Naive thymus-derived CD4-positive, alpha-beta T cell (primary cell): ENCODE measurements at places on chromosomes 7 and 10. TPM values are rescaled to one million over a fixed set of nuclear protein-coding genes. Genes with fewer than 3 reads are reported as not detected.

DNA sequence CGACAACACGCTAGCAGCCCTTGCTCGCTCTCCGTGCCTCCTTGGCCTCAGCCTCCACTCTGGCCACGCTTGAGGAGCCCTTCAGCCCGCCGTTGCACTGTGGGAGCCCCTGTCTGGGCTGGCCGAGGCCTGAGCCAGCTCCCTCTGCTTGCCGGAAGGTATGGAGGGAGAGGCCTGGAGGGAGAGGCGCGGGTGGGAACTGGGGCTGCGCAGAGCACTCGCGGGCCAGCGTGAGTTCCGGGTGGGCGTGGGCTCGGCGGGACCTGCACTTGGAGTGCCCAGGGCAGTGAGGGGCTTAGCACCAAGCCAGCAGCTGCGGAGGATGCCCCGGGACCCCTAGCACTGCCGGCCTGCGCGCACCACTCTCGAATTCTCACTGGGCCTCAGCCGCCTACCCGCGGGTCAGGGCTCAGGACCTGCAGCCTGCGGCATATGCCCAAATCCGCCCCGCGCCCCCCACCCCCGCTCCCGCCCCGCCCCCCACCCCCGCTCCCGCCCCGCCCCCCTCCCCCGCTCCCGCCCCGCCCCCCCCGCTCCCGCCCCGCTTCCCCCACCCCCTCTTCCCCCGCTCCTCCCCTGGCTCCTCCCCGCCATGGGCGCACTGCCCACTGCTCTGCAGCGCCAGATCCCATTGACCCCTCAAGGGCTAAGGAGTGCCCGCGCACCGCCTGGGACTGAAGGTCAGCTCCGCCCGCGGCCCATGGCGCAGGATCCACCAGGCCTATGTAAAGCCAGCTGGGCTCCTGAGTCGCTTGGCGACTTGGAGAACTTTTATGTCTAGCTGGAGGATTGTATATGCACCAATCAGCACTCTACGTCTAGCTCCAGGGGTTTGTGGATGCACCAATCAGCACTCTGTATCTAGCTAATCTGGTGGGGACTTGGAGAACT is 15.9 kb upstream of the ACBD5 start:
- no peak overlapping the region for H3K27ac ChIP-seq
- H3K4me1 ChIP-seq = peaks cover 20% of the 10 kb centered on the region
- H3K4me3 ChIP-seq = peak overlapping the region; percentile 22
- peaks cover 4% of the 10 kb centered on the region for H3K27me3 ChIP-seq
- H3K36me3 ChIP-seq = no peaks in the 10 kb centered on the region

The TAS2R60 gene
- not detected in 2 replicates for total RNA-seq

GRCh38 chr7:54781134-54781920 is 22.3 kb upstream of the SEC61G start:
- H3K4me3 ChIP-seq = no peak overlapping the region
- DNase-seq = no peak
- no peaks in the 10 kb centered on the region for H3K4me1 ChIP-seq
- H3K36me3 ChIP-seq = no peaks in the 10 kb centered on the region
- H3K27me3 ChIP-seq = no peaks in the 10 kb centered on the region
- no peak overlapping the region for H3K27ac ChIP-seq

The DHX32 gene
- 9.3 TPM for total RNA-seq

- no peak for DNase-seq
- H3K27me3 ChIP-seq = no peaks in the 10 kb centered on the region
- H3K4me3 ChIP-seq = no peak overlapping the region
- H3K4me1 ChIP-seq = no peaks in the 10 kb centered on the region
- H3K27ac ChIP-seq = no peak overlapping the region
- H3K36me3 ChIP-seq = no peaks in the 10 kb centered on the region
Measured at GRCh38 chr7:7799138-7799537, 80.7 kb upstream of the RPA3 start.

- H3K27ac ChIP-seq = no peak overlapping the region
- H3K4me3 ChIP-seq = no peak overlapping the region
- no peaks in the 10 kb centered on the region for H3K27me3 ChIP-seq
- H3K36me3 ChIP-seq = no peaks in the 10 kb centered on the region
- no peaks in the 10 kb centered on the region for H3K4me1 ChIP-seq
- no peak for DNase-seq
Measured at GRCh38 chr10:2925631-2926030, 141.7 kb upstream of the PFKP start.

GRCh38 chr10:112247791-112248190 is 35.4 kb upstream of the TECTB start:
- no peak for DNase-seq
- no peak overlapping the region for H3K27ac ChIP-seq
- no peak overlapping the region for H3K4me3 ChIP-seq
- H3K4me1 ChIP-seq = no peaks in the 10 kb centered on the region

The CUL2 gene
- 36.0 TPM for total RNA-seq

DNA sequence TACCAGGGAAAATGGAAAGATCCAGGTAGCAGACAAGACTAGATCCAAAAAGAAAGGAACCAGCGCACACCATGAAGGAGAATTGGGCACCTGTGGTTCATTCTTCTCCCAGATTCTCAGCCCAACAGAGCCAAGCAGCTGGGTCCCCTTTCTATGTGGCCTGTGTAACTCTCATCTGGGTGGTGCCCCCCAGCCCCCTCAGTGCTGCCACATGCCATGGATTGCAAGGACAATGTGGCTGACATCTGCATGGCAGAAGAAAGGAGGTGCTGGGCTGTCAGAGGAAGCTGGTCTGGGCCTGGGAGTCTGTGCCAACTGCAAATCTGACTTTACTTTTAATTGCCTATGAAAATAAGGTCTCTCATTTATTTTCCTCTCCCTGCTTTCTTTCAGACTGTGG is 21.4 kb downstream of the PRSS2 start:
- peak overlapping the region; percentile 37 for H3K4me3 ChIP-seq
- no peaks in the 10 kb centered on the region for H3K36me3 ChIP-seq
- DNase-seq = no peak
- peak overlapping the region; percentile 98 for H3K27ac ChIP-seq
- peaks cover 25% of the 10 kb centered on the region for H3K4me1 ChIP-seq
- no peaks in the 10 kb centered on the region for H3K27me3 ChIP-seq

GRCh38 chr10:127612-128432 is 7.4 kb upstream of the ZMYND11 start:
- H3K27ac ChIP-seq = peak overlapping the region; percentile 68
- H3K4me3 ChIP-seq = peak overlapping the region; percentile 77
- no peaks in the 10 kb centered on the region for H3K27me3 ChIP-seq
- peak; percentile 16 for DNase-seq
- no peaks in the 10 kb centered on the region for H3K36me3 ChIP-seq
- no peaks in the 10 kb centered on the region for H3K4me1 ChIP-seq

The FZD1 gene
- 0.64 TPM for total RNA-seq

- peaks cover 12% of the 10 kb centered on the region for H3K36me3 ChIP-seq
- no peak overlapping the region for H3K27ac ChIP-seq
- H3K4me3 ChIP-seq = no peak overlapping the region
- no peaks in the 10 kb centered on the region for H3K4me1 ChIP-seq
- no peak for DNase-seq
Measured at GRCh38 chr7:140384894-140385545, 13.3 kb downstream of the SLC37A3 start.

DNA sequence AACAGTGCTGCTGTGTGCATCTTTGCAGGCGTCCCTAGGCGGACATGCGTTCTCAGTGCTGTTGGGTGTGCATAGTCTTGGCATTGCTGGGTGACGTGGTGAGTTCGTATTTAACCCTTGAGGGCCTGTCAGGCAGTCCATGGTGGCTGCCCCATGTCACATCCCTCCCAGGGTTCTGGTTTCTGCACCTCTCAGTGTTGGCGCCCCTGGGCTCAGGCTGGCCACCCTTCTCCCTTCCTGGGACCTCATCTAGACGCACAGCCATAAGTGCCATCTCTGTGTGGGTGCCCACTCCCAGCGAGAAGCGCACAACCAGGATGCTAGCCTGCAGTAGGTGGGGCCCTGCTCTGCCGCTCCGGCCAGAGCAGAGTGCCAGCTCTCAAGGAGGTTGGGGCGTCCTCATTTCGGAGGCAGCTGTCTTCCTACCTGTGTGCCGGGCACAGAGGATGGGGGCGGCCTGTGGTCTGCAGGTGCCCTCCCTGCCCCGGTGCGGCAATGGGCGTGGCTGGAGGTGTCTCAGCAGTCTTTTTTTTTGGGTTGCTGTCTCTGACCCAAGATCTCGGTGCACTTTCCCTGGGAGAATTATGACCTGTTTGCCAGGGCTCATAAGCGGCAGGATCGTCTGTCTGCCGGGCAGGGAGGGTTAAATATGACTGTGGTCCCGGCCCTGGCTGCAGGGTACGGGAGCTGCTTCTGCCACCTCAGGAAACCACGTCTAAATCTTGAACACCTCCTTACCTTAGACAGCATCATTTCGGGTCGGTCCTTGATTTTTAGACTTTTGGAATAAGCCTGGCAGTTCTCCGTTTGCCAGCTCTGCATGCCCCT is 6.5 kb downstream of the INPP5A start:
- peak; percentile 40 for DNase-seq
- peak overlapping the region; percentile 74 for H3K27ac ChIP-seq
- no peaks in the 10 kb centered on the region for H3K27me3 ChIP-seq
- H3K36me3 ChIP-seq = no peaks in the 10 kb centered on the region

DNA sequence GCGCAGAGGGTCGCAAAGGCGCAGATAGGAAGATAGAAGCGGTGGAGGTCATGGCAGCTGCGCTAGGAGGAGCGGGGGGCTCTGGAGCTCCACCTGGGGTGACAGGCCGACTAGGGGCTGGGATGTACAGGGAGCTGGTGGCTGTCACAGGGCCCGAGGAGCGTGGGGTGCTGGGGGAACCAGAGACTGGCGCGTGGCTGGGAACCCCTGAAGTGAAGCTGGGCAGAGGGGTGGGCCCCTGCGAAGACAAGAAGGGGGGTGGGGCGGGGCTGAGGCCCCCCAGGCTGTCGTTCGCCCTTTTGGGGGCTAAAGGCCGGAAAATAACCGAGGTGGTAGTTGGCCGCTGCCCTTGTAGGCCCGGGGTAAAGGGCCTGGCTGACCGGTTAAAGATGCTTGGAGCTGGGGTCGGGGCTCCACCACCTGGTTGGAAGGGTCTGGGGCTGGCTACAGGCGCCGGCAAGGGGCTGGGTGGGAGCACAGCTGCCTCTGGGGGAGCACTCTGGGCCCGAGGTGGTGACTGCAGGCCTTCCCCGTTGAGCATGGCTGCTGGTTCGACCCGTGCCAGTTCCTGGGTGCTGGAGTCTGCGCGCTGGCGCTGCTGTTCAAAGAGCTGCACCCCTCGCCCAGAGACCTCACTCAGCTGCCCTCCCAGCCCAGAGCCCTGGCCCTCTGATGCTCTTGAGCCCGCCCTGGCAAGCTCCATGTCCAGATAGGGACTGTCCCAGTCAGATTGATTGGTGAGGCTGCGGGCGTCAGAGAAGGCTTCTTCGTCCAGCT is 6.8 kb upstream of the MYOZ1 start:
- no peaks in the 10 kb centered on the region for H3K27me3 ChIP-seq
- no peaks in the 10 kb centered on the region for H3K4me1 ChIP-seq
- H3K36me3 ChIP-seq = no peaks in the 10 kb centered on the region
- DNase-seq = no peak
- peak overlapping the region; percentile 42 for H3K27ac ChIP-seq

DNA sequence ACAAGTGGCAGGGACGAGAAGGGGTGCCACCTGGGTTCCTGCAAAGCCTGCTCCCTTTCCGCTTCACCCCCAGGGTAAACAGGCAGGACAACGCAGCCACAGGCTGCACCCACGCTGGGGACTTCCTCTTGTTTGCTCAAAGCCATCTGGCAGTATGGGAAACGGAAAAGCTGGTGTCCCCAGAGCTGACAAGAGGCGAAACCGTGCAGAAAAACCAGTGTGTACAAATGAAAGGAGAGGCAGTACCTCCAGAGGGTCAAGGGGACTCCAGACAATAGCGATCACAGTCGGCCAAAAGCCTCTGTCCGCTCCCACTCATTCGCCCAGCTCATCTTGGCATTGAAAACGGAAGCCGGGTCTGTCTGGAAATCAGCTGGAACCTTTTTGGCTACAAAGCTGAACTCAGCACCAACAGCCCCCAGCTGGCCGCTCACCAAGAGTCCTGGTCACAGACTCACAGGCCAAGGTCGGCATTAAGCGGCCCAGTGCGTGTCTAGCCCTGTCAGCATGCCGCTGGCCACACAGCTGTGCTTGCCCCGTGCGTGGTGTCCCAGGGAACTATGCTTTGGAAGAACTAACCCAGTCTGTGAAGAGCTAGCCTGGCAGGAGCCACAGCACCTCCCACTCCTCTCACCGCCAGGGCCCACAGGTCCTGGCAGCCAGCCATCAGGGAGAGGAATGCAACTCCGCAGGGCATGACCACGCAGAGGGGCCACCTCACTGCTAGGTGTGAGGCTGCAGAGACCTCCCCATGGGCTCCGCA is 10.4 kb downstream of the TNS3 start:
- H3K4me3 ChIP-seq = no peak overlapping the region
- no peak for DNase-seq
- H3K4me1 ChIP-seq = no peaks in the 10 kb centered on the region

GRCh38 chr7:68888971-68889385 is 709.3 kb upstream of the AUTS2 start:
- no peak for DNase-seq
- H3K4me3 ChIP-seq = no peak overlapping the region
- no peaks in the 10 kb centered on the region for H3K36me3 ChIP-seq
- H3K27me3 ChIP-seq = no peaks in the 10 kb centered on the region
- no peak overlapping the region for H3K27ac ChIP-seq

The BTBD16 gene
- total RNA-seq = not detected

GRCh38 chr7:95609277-95609971 is 13.1 kb upstream of the PDK4 start:
- no peaks in the 10 kb centered on the region for H3K4me1 ChIP-seq
- H3K27me3 ChIP-seq = no peaks in the 10 kb centered on the region
- no peak overlapping the region for H3K27ac ChIP-seq
- H3K4me3 ChIP-seq = no peak overlapping the region
- no peaks in the 10 kb centered on the region for H3K36me3 ChIP-seq

The ZNF365 gene
- 0.24 TPM for total RNA-seq

- no peak overlapping the region for H3K4me3 ChIP-seq
- H3K27me3 ChIP-seq = no peaks in the 10 kb centered on the region
- no peak for DNase-seq
- no peak overlapping the region for H3K27ac ChIP-seq
- no peaks in the 10 kb centered on the region for H3K4me1 ChIP-seq
Measured at GRCh38 chr10:12531305-12532220, 182.2 kb downstream of the CAMK1D start.

- H3K4me1 ChIP-seq = no peaks in the 10 kb centered on the region
- H3K36me3 ChIP-seq = no peaks in the 10 kb centered on the region
- H3K27ac ChIP-seq = no peak overlapping the region
- DNase-seq = no peak
- H3K4me3 ChIP-seq = no peak overlapping the region
Measured at GRCh38 chr7:51256916-51257315, 59.7 kb downstream of the COBL start.

DNA sequence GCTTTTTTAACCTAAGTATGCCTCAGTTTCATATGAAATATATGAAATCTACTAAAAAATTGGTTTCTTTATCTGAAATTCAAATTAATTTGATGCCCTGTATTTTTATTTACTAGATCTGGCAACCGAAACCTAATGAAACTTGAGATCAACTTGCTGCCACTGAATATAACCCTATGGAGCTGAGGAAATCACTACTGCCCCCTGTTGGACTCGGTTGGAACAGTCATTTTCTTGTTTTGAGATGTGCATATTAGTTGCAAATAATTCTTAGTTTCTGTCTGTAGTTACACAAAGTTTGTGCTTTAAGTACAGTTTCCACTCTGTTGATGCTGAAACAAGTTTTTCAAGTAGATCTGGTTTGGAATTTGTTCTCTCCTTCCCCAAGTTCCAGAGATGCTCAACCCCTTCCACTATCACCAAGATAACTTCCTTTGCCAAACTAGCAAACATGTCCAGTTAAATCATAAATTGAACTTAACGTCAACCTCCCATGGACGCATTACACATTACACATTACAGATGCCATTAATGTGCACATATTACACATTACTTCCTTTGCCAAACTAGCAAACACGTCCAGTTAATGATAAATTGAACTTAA is 22.2 kb upstream of the EXOC4 start:
- H3K36me3 ChIP-seq = no peaks in the 10 kb centered on the region
- no peaks in the 10 kb centered on the region for H3K27me3 ChIP-seq
- no peak overlapping the region for H3K27ac ChIP-seq
- H3K4me3 ChIP-seq = no peak overlapping the region
